ENCODE measurements at places on chromosomes 1 and 21.
A peak's percentile ranks its signal among the peaks of the same experiment; 100 is the strongest.

GRCh38 chr1:95321531-95321930 is 87.5 kb downstream of the RWDD3 start:
- no peak for DNase-seq

- no peak for DNase-seq
Observed at GRCh38 chr1:234111458-234112142, 207.1 kb downstream of the SLC35F3 start.

DNA sequence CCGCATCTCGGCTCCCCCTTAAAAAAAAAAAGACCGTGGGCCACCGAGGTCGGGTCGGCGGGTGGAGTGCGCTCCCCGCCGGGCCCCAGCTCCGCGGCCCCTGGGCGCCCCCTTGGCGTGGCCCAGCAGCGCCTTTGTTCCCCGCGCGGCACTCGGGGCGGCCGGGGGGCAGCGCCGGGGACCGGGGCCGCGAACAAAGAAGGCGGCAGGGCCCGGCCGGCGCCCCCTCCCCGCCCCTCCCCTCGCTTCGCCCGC is 571 bp downstream of the MARCKSL1 start:
- DNase-seq: no peak

DNA sequence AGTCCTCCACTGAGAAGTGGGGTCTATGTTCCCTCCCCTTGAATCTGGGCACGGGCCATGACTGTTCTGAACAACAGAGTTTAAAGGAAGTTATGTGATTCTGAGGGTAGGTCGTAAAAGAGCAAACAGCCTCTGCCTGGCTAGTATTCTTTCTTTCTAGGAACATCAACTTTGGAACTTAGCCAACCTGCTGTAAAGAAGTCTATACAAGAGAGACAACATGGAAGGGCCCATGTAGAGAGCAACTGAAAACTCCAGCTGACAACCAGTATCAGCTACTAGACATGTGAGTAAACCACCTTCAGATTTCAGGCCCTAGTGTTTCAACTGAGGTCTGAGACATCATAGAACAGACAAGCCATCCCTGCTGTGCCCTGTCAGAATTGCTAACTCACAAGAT is 7.5 kb downstream of the SELENOF start:
- no peak for DNase-seq

DNA sequence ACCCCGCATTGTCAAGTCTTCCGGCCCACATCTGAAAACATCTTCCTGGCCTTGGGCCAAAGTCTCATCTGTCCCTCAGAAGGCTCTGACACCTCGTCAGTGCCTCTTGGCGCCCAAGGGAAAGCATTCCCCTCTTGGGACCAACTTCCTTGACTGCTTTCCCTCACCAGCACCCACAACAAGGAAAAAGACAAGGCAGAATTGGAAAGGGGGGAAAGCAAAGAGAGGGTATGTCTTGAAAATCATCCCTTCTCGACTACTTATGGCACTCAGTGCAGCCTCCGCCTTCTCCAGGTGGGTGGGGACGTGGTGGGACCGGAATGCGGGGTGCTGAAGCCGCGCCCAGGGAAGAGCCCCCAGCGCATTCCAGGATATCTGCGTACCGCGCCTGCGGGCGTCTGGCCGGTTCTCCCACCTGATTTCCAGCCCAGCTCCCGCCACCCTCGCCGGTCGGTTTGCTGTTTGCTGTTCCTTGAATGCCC is 554 bp upstream of the SLC39A1 start:
- DNase-seq: no peak

GRCh38 chr1:174815036-174815435 is 184.7 kb upstream of the CACYBP start:
- no peak for DNase-seq

GRCh38 chr21:31987696-31988095 is 114.9 kb downstream of the HUNK start:
- DNase-seq: no peak

- no peak for DNase-seq
Observed at GRCh38 chr1:201309416-201309815, 26.1 kb downstream of the PKP1 start.

- DNase-seq: peak; percentile 56
Observed at GRCh38 chr1:212162635-212163034, 122.6 kb upstream of the PPP2R5A start.

DNA sequence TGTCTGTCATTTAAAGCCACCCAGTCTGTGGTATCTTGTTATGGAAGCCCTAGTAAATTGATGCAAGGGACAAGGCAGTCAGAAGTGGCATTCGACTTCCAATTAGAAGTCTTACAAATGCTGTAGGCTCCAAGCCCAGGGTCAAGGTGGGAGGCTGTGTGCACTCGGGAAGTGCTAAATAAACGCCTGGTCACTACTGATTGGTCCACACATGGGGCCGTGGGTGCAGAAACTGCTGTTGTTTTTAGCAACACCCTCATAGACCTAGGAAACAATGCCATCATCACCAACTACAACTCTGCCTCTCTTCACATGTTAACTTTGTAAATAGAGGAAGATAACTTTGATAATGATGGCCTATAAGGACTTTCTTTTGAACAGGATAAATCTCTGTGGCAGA is 20.2 kb upstream of the ZBTB21 start:
- no peak for DNase-seq

DNA sequence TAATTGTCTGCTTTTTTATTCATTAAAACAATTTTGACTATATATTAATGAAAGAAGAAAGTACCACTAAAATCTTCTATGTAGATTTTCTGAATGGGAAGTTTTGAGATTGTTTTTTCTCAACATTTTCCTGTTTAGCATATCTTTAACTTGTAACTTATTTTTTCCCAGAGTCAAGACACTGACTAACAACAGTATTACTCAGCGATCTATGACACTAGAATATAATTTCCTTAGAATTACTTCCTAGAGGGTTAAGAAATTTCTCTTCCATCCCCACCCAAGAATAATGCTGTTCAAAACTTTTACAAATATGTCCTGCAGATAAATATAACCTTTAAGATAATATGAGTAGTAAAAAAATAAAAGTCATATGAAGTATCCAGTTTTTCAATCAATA is 218.2 kb upstream of the NR5A2 start:
- DNase-seq: no peak

GRCh38 chr1:89462250-89462649 is 62.4 kb upstream of the LRRC8B start:
- no peak for DNase-seq

DNA sequence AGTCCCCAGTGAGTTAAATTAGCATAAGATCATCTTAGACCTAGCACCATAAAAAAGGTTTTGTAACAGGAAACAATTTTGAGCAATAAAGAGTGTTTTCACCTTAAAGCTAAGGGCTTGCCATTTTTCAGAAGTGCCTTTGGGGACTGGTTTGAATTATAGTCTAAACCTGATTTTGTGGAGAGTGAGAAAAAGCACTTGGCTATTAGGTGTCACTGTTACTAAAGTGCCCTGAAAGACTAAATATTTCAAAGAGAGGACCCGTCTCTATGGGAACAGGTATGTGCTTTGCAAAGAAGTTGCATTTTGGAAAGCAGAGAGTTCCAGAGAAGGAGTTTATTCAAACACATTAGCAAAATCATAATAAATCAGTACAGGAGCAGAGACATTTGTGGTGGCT is 9.1 kb downstream of the NTNG1 start:
- no peak for DNase-seq

- DNase-seq: no peak
Observed at GRCh38 chr21:32437729-32438128, 25.2 kb downstream of the EVA1C start.

Measured in GDM1 (cell line).